Activated CD4-positive, alpha-beta T cell treated with anti-CD3 and anti-CD28 coated beads, Interleukin-2, amount 50 U/mL, for 4 hours (primary cell): ENCODE measurements at places on chromosomes 2 and 18.

- no peak for DNase-seq
These were observed 1504.5 kb downstream of the DPP10 start for GRCh38 chr2:115946891-115947290.

- no peak for DNase-seq
These were observed 170.3 kb upstream of the VRK2 start for GRCh38 chr2:57876313-57876712.

DNA sequence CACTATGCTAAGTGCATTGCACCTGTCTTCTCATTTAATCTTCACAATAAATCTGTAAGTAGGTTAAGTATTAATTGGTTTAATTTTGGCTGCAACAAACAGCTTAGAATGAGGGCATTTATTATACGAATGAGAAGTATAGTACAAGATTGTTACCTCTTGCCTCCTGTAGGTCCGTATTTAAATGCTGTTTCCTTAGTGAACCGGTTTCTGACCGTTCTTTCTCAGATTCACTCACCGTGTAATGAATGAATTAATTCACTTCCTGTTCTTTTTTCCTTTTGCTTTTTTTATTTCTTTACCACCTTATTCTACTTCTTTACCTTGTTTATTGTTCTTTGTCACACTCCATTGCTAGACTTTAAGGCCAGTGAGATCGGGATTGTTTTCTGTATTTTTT lies 153.8 kb upstream of the RASGRP3 start:
- no peak for DNase-seq

GRCh38 chr2:171482308-171482707 lies 40.0 kb upstream of the CYBRD1 start:
- DNase-seq, result no peak

GRCh38 chr18:45932708-45933107 lies 34.4 kb downstream of the EPG5 start:
- DNase-seq, result no peak

GRCh38 chr2:121085801-121086200 lies 199.2 kb downstream of the TFCP2L1 start:
- no peak for DNase-seq

GRCh38 chr2:95041060-95041823 lies 15.7 kb downstream of the MAL start:
- DNase-seq, result no peak

- peak; percentile 48 for DNase-seq
These were observed 5.9 kb upstream of the MRPL19 start for GRCh38 chr2:75640621-75641121.

GRCh38 chr18:48318436-48318835 lies 90.7 kb downstream of the ZBTB7C start:
- DNase-seq, result no peak

- no peak for DNase-seq
These were observed 36.6 kb upstream of the DYNC2LI1 start for GRCh38 chr2:43737097-43737854.

GRCh38 chr2:2719015-2719414 lies 387.9 kb upstream of the MYT1L start:
- no peak for DNase-seq

- peak; percentile 34 for DNase-seq
These were observed at the start of gene ONECUT2 for GRCh38 chr18:57434536-57435494. ONECUT2 (plus strand) TSS chr18:57435374; CDS start chr18:57435717, 343 bp downstream.

- no peak for DNase-seq
These were observed 171.0 kb downstream of the NEDD4L start for GRCh38 chr18:58215011-58215410.

DNA sequence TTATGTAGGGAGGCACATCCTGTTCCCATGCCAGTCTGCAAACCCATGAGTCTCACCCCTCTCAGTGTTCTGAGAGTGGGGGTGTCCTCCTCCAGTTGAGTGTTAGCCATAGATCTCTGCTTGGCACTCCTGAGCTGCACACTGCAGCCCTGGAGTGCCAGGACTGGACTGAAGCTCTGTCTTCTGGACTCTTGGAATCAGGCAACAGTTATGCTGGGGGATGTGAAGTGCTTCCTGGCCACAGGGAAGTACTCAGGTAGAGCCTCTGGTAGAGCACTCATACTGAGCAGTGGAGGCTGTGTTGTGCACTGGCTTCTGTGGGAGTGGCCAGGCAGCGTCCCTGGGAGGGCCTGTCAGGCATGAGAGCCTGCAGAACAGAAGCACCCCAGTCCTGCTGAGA lies 43.0 kb downstream of the SERPINB7 start:
- DNase-seq, result no peak

DNA sequence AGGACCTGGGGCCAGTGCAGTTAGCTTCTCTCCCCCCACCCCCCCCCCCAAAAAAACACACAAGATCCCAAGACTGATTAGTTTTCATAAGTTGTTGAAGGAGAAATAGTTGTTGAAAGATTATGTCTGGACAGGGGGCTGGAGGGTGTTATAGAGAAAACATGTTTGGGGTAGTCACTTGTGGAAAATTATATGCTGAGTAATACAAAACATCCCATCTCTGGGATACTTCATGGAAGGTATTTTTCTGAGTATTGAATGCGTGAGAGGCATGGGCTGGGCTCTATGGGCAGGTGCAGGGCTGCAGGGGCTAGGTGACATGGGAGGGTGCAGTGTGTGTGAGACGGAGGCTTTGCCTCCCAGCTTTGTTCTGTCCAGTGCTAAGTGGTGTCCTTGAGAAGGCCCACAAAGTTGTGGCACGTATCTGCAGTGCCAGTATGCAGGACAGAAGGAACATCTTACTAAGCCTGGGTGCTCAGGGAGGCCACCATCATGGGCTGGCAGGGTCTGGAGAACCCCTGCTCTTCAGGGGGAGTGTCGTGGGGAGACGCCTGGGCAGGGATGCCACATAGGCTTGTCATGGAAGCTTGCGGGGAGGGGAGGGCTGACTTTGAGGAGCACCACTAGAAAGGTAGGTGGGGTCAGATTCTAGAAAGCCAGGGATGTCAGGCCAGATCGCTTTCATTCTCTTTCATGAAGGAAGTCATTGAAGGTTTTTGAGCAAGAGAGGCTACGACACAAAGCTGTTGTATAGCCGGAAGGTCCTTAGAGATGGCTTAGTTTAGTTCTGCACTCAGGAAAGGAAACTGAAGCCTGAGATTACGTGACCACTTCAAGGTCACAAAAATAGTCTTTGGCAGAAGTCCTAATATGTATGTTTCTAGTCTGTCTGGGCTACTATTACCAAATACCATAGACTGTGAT lies 232.0 kb downstream of the LDLRAD4 start:
- DNase-seq, result no peak

DNA sequence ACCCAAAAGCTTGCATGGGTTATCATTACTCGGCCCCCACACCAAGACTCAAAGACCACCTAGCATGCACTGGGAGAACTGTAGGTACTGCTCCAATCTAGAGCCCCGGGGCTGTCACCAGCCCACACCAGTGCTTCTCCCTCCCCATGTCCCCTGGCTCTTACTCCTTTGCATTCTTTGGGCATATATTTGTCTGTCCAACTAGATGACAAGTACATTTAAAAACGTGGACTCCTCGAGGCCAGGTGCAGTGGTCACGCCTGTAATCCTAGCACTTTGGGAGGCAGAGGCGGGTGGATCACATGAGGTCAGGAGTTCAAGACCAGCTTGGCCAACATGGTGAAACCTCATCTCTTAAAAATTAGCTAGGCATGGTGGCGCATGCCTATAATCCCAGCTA lies 7.8 kb downstream of the AFG3L2 start:
- no peak for DNase-seq

GRCh38 chr2:239324456-239324855 lies 76.4 kb downstream of the HDAC4 start:
- DNase-seq, result no peak

DNA sequence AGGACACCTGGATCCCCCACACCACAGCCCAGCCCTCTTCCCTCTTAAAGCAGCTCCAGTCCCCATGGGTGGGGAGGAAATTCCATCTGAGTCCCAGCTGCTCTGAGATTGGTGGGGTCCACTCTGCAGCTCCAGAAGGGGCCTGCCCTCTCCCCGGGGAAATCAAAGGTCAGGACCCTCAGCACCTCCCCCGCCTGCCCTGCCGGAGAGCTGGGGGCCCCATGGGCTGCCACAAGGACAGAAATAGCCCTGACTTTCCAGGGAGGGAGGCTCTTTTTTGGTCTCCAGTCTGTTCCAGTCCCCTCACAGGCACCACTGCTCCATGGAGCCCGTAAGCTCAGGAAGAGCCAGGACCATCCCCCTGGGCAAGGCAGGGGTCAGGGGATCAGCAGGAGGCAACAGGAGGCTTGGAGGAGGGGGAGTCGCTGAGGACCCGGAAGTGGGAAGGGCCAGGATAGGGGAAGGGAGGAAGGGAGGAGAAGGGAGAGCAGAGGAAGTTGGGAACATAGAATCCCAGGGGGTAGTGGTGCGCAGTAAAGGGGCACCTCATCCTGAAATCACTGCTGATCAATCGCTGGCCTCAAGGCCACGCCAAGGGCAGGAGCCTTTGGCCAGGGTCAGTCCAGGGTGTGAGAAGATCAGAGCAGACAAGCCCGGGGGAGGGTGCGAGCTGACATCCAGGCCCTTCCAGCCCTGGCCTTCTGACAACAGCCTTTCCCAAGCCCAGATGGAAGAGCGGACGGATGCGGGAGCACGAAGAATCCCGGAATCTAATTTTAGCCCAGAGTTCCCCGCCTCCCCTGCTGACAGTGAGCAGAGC lies 7.6 kb downstream of the ADRA2B start:
- no peak for DNase-seq

DNA sequence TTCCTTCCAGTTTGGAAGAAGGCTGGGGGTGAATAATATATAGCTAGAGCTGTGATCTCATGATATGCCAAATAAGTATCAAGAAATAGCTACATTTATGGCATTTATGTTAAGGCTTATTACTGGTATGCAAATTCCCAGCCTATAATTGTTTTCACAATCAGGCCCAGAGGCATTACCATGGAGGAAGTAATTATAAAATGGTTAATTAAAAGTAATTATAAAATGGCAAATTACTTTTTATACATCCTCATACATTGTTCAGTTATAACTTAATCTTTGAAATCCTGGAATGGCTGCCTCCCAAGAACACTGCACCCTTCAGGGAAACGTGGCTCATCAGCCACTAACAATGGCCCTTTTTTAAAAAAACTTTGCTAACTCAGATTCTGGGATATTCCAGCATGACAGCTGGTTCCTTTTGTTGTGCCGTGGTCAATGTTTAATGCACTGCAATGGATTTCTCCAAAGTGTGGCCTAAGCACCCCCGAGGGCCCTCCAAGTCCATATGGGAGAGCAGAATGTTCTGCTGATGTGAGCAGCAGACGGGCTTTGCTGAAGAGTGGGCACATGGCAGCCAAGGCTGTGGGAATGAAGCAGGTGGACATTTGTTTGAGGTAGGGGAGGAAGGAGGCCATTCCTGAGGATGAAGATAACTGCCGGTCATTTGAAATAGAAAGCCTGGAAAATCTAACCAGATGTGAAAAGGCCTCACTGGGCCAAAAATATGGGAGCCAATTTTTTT lies 483.5 kb upstream of the GCFC2 start:
- no peak for DNase-seq

DNA sequence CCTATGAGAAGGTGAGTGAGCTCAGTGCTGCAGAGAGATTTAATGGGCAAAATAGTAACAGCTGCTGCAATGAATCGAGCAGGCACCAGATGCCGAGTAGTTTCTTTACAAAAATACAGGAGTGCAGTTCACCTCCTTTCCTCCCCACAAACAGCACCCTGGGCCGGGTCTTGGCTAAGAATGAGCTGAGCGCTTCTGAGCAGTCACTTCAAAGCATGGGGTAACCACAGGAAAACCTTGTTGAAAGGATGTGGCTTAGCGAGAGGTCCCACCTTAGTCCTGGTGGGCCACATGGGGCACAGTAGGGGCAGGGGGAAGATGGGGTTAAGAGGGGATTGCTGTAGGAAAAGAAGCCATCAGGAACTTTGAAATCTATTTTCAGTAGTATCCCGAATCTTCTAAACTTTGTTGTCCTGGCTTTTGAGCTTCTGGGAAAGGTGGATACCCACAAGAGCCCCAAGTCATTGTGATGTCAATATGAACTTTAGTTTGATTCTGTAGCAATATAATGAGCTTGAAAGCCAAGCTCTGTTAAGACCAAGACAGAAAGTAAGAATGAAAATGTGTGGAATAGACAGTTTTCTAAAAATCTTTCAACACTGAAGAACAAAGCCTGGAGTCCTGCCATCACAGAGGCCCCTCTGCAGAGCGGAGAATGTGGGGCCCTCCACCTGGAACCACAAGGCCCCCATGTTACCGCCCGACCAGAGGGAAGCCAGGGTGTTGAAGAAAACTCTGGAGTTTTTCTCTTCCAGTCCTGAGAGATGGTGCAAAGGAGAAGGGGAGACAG lies 101.0 kb upstream of the ZNF236 start:
- DNase-seq, result peak; percentile 15
